Cortex of kidney (tissue), 1 donor: ENCODE measurements at places on chromosomes 4 and X.

DNA sequence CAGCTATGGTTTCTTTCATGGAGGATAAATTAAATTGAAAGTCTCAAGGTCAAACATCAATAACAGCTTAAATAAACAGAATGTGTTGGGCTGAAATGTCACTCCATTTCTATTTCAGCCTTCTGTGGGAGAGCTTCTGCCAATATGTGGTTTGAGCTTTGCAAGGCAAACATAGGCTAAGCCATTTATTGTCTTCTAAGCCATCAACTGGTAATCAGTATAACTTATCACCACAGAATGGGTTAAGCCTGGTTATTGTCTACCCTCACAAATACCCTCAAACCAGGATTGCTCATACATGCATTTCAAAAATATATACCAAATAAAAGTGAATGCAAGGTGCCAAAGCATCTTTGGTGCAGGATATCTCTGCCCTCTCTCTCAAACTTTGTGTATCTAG, 52.7 kb downstream of the GABRB1 start:
- DNase-seq, result no peak

DNA sequence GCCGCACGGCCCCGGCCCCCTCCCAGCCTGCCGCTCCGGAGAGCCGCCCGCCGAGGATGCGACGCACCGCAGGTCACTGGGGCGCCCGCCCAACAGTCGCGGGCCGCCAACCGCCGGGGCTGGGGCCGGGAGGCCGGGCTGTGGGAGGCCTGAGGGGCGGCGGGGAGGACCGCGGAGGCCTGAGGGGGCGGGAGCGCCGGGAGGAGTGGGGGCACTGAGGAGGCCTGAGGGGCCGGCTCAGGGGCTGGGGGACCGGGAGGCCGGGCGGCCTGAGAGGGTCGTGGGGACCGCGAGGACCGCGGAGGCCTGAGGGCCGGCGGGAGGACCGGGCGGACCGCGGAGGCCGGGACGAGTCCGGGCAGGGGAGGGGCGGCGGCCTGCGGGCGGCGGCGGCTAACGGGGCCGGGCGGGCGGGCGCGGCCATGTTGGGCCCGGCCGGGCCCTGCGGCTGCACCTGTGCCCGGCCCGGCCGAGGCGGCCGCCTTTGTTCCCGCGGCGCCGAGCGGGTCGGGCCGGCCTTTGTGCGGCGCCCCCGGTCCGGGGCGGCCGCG, 353 bp downstream of the NSD2 start:
- DNase-seq, result no peak

DNA sequence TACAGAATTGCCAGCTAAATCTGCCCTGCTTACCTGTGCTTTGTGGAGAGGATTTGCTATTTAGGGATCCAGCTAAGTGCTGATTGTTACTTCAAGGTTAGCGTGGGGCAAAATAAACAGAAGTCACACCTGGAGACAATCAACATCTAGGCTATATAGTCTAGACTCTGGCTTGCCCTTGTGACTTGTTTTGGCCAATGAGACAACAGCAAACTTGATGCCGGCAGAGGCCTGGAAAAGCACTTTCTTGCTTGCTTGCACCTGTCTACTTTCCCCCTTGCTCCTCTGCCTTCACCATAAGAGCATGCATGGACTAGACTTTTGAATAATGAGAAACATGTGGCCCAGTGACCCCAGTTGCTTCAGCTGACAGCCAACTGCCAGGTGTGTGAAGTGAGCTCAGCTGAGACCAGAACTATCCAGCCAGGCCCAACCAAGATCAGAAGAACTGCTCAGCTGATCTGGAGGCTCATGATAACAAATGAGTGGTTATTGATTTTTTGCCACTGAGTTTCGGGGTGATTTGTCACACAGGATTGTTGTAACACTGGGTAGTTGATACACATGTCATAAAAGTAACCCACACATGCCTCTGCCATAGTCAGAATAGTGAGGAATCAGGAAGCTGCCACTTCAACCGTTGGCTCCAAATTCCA, 164.4 kb downstream of the RBMX2 start:
- no peak for DNase-seq

- DNase-seq, result no peak
These were observed 370.9 kb upstream of the SMIM31 start for GRCh38 chr4:164383058-164383357.

DNA sequence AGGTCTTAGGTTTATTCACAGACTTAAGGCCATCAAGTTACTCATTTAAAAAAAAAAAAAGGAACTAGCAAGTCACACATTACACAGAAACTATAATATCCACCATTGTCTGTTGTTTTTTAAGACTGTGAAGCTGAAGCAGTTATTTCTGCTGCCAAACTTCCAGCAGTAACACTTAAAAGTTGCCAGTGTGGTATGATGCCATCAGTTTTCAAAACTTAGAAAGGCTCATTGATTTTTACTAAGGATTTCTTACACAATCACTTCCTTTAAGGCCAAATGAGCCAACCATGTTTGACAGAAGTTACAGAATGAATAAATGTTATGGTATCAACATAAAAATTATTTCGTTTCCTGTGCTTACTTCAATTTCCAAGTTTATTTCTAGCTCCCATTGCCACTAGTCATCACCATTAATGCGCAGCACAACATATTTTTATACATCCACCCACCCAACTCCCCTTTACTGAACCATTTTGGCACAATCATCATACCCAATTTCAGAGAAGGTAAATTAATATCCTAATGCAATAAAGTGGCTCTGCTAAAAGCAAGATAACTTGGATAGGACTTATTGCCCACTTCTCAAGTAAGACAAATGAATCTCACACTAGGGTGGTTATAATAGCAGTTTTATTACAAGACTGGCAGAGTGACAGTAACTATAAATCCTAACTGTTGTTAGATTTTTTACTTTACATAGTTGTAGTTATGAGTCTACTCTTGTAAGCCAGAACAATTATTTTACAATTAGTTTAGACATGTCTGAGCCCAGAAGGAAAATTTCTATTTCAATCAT, 13.1 kb downstream of the PDGFC start:
- DNase-seq, result no peak
